ENCODE measurements at places on chromosomes 16 and 17.

GRCh38 chr16:49330562-49331201, 42.9 kb upstream of the C16orf78 start:
- no peak for DNase-seq

DNA sequence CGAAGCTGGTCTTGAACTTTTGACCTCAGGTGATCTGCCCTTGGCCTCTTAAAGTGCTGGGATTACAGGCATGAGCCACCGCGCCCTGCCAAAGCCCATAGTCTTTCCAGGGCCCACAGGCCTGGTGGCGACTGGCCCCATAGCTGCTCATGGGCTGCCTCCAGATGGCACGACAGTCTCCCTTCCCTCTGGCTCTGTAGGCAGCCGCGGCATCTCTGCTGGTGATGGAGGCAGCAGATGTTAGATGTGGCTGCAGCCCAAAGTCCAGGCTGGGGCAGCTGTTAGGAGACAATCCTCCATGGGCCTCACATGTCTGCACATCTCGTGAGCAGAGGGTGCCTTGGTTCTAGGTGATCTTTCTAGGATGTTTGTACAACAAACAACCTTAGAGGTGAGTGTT, 69.7 kb upstream of the DNAJA2 start:
- DNase-seq = no peak

DNA sequence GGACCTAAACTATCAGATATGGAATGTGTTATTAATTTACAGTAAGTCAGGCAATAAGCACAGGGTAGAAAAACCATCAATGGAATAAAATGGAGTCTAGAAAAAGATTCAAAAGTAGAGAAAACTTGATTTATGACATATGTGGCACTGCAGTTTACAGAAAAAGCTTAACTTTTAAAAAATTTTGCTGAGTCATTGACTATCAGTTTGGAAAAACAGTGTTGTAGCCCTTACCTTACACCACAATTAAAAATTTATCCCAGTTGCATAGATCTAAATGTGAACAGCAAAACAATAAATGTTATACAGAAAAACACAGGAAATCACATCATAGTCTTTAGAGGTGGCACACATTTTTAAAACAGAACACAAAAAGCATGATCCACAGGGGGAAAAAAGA, 108.5 kb downstream of the USP22 start:
- no peak for DNase-seq

DNA sequence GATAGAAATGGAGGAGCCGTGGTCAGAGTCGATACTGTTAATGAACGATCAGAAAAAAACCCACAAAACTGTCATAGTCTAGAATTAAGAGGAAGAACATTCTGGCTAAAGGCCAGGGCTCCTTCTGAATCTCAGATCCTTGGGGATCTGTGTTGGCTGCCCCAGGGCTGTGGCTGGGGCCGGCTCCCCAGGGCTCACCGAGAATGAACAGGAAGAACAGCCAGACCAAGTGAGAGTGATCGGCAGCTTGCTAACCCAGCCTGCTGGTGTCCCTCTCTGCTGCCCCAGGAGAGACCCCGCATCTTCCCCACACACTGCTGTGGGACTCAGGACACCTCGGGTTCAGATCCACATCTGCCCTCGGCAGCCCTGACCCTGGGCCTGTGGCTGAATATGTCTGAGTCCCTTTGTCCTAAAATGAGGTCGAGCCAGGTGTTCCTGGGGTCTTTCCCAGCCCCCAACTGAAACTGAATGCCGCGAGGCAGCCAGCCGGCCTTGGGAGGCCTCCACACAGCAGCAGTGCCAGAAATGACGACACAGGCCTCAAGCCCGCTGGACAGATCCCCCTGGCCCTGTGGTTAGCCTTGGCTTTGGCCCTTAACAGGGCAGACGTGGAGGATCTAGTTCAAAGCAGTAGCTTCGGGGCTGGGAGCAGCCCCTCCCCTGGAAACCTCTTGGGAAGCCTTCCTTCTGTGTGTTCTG, 23.9 kb upstream of the CLEC18A start:
- DNase-seq = no peak

GRCh38 chr16:74186561-74186971, 110.0 kb upstream of the PSMD7 start:
- no peak for DNase-seq

- DNase-seq = no peak
Observed at GRCh38 chr16:30413112-30413806, 5.9 kb downstream of the ZNF771 start.

DNA sequence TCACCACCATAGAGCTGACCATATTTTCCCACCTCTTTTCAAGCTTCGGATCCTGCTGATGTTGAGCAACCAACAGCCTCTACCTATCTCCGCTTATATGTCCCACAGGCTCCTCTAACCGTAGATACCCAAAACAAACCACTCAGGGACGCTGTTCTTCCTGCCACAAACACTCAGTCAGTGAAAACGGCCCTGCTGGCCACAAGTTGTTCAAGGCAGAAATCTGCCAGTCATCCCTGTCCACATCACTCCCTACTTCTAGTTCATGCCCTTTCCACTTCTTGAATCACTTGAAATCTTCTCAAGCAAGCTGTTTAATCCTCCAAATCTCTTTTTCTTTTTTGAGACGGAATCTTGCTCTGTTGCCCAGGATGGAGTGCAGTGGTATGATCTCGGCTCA, 7.9 kb downstream of the RABEP2 start:
- DNase-seq = no peak

Measured in T-helper 1 cell (primary cell).